AG08395 (cell line): ENCODE measurements at places on chromosomes 2 and 18.

- DNase-seq: no peak
Measured at GRCh38 chr2:70658476-70658875, 104.8 kb upstream of the TGFA start.

GRCh38 chr18:7358989-7359726, 128.3 kb downstream of the LRRC30 start:
- DNase-seq: no peak

- no peak for DNase-seq
Measured at GRCh38 chr2:192414794-192415193, 220.1 kb upstream of the TMEFF2 start.

GRCh38 chr2:176056406-176056805, 27.4 kb downstream of the EVX2 start:
- no peak for DNase-seq

- peak; percentile 96 for DNase-seq
Measured at GRCh38 chr2:201451292-201452057, at the start of the genes STRADB and TRAK2. Gene STRADB (plus strand): TSS chr2:201451740. CDS start chr2:201454841, 3,101 bp downstream. Gene TRAK2 (minus strand): TSS chr2:201451458. CDS start chr2:201420507, 30,951 bp downstream.

DNA sequence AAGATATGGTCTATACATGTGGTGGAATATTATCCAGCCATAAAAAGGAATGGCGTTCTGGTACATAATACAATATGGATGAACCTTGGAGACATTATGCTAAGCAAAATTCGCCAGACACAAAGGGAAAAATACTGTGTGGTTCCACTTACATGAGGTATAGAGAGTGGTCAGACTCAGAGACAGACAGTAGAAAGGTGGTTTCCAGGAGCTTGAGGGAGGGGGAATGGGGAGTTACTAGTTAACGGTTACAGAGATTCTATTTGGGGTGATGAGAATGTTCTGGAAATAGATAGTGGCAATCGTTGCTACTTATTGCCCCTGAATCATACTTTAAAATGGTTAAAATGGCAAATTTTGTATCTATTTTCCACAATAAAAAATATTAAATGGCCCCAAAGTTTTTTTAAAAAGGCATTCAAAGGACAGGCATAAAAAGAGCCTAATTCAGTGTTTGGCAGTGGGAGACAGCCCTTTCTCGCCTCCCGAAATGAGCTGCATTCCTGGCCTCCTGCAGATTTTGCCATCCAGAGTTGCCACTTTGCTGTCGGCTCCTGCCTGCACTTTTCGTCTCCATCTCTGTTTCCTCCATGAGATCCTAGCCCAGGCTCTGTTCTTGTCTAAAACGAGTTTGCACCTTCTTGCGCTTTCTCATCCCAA, 13.5 kb downstream of the TNFRSF11A start:
- DNase-seq: no peak

- no peak for DNase-seq
Measured at GRCh38 chr2:190780594-190780993, 100.0 kb upstream of the GLS start.

DNA sequence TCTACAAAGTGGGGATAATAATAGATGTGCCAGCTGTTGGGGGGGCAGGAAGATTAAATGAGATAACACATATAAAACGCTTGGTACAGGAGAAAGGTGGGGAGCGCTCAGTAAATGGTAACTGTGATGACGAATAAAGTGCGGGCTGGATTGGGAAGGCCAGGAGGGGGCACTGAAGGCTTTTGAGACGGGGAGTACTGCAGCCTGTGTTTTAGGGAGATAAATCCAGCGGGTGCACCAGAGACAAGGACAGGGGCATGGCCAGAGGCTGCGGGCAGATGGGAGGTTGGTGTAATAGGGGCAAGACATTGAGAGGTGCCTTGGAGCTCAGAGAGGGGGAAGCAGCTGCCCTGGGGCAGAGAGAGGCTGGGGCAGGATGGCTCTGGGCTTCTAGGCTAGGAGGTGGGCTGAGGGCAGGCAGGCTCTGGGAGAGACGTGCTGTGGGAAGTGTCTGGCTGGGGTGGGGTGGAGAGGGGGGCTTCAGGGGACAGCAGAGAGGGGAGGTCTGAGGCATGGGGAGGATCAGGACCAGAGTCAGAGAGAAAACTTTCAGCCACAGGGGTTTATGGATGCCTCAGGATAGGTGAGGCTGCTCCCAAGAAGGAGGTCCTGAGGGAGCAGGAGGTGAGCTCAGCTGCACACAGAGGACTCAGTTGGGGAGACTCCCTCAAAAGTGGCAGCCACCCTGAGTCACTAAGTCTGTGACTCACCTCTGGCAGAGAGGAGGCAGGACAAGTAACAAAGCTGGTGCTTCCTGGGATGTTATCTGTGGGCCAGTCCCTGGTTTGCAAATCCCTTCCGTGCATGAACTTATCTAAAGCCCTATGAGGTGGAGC, 18.8 kb downstream of the TEX44 start:
- DNase-seq: peak; percentile 87

GRCh38 chr2:109238580-109238979, 109.6 kb downstream of the SH3RF3 start:
- peak; percentile 84 for DNase-seq

GRCh38 chr2:136319237-136319636, 201.3 kb upstream of the CXCR4 start:
- no peak for DNase-seq

- DNase-seq: no peak
Measured at GRCh38 chr2:172860336-172860707, 124.7 kb downstream of the RAPGEF4 start.

GRCh38 chr18:7872569-7872968, 305.5 kb downstream of the PTPRM start:
- peak; percentile 55 for DNase-seq

GRCh38 chr2:235936493-235936892, 231.7 kb downstream of the GBX2 start:
- no peak for DNase-seq

DNA sequence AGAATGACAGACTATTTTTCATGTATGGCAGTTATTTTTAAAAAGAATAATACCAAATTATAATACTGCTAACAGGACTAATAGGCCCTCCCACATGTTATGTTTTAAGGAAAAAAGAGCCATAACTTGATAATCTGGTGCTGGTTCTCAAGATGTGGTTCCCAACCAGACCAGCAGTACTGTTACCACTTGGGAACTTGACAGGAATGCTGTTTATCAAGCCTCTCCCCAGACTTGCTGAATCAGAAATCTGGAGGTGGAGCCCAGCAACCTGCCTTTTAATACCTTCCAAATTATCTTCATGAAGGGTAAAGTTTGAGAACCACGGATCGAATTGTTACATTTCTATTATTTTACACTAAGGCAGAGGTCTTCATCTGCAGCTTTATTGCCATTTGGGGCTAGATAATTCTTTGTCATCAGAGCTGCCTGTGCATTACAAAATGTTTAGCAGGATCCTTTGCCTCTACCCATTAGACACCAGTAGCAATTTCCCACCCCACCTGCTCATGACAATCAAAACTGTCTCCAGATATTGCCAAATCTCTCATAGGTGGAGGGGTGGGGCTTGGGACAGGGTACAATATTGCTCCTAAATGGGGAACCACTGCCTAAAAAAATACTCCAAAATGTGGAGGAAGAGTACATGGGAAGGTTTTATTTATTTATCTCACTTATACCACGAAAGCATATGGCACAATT, 629.6 kb downstream of the ARHGAP15 start:
- DNase-seq: no peak

DNA sequence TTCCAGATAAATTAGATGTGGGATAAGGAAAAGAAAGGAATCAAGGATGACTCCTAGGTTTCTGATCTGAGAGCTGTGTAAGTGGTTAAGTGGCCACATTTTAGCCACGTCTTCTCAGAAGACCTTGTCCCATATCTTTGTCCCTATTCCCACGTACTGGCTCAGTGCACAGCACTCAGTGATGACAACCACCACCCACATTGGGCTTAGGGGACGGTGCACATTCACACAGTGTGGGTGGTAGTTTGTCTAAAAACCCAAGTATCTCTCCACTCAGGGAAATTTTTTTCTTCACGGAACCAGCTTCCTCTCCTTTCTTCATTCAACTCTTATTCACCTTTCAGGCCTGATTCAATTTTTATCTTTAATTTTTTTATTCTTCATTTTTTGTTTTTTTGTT, 30.6 kb upstream of the GCC2 start:
- no peak for DNase-seq

DNA sequence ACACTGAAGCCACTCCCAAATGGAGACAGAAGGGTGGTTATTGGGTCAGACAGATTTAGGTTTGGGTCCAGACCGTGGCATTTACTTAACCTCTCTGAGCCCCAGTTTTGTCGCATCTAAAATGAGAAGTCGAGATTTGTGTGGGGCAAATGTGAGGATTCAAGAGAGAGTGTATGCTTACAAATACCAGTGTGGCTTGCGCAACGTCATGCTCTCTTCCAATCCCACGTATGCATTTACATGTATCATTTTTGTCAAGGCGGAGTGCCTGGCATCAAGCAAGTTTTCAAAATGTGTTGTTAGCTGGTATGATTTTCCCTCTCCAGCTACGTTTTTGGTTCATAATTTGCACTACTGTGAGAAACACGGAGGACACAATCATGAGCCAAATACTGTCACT, 197.9 kb downstream of the EPHA4 start:
- DNase-seq: no peak

- DNase-seq: no peak
Measured at GRCh38 chr18:78735131-78736014, 244.2 kb upstream of the SALL3 start.
